ENCODE measurements at places on chromosomes 6 and 20. TPM values are rescaled to one million over a fixed set of nuclear protein-coding genes. Genes with fewer than 3 reads are reported as not detected.

Gene KCNK16
- total RNA-seq, result not detected

Gene ERVFRD-1
- not detected for total RNA-seq

Gene MARCKS
- 64.6 TPM for total RNA-seq

Gene DEFB126
- total RNA-seq, result not detected

Gene NAA20
- 32.4 TPM for total RNA-seq

Gene SERINC1
- 117 TPM for total RNA-seq

Gene OSER1
- 56.7 TPM for total RNA-seq

Gene SDCBP2
- total RNA-seq, result 18.9 TPM

Gene SYNDIG1
- not detected for total RNA-seq

Gene TSPO2
- not detected for total RNA-seq

Gene HRH3
- not detected for total RNA-seq

Gene SERPINB6
- total RNA-seq, result 53.1 TPM

Measured in Calu3 (cell line).